Activated B cell treated with CpG ODN at 0.5 μM for 24 hours (primary cell): ENCODE measurements at places on chromosomes 11 and 22.

- no peak for DNase-seq
These were observed 66.1 kb upstream of the THY1 start for GRCh38 chr11:119489087-119489486.

DNA sequence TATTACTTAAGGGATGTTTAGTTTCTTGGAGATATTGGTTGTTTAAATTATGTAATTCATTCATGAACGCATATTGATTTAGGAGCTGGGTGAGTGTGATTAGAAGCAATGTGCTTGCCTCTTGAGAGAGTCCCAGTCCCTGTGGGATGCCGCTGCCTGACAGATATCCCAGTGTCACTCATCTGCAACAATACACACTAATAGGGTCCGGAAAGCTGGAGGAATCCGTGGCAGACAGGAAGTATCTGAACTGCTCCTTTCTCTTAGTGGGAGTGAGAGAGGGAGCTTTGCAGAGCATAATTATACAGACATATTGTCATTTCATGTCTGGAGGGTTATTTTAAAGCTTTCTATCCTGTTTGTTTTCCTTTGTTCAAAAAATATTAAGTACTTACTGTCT, 17.4 kb downstream of the AMOTL1 start:
- no peak for DNase-seq

- peak; percentile 64 for DNase-seq
These were observed 22.1 kb upstream of the RRAS2 start for GRCh38 chr11:14380947-14381561.

DNA sequence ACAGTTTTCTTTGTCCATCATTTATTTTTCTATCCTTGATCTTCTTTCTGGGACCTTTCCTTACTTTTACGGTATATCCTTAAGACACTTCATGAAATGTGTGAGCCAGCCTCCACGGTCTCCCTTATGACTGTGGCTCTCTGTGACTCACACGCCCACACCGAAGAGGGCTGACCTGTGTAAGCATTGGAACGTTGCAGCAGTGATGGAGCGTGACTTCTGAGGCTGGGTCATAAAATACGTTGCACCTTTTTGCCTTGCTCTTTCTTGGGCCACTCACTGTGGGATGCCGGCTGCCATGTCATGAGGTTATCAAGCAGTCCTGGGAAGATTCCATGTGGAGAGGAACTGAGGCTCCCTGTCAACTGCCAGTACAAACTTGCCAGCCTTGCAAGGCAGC, 96.3 kb upstream of the RAB1B start:
- no peak for DNase-seq

DNA sequence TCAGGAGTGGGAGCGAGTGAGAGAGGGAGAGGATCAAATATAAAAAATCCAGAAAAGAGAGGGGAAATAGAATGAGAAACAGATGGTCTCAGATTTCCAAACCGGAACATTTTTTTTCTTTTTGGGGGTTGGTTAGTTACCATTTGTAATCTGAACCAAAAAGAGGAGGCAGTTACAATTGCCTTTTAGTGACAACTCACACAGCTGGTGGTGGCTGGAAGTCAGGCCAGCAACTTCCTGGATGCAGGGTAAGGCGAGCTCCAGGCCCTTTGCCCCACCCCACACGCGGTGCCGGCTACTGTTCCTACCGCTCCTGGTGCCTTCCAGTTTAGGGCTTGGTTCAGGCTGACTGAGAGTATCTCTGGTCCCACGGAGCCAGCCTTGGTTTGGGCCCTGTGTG, 21.0 kb upstream of the UBASH3B start:
- no peak for DNase-seq

- no peak for DNase-seq
These were observed 25.7 kb downstream of the TTC12 start for GRCh38 chr11:113339929-113340589.

- DNase-seq, result no peak
These were observed 15.9 kb downstream of the MOGAT2 start for GRCh38 chr11:75733431-75734107.

DNA sequence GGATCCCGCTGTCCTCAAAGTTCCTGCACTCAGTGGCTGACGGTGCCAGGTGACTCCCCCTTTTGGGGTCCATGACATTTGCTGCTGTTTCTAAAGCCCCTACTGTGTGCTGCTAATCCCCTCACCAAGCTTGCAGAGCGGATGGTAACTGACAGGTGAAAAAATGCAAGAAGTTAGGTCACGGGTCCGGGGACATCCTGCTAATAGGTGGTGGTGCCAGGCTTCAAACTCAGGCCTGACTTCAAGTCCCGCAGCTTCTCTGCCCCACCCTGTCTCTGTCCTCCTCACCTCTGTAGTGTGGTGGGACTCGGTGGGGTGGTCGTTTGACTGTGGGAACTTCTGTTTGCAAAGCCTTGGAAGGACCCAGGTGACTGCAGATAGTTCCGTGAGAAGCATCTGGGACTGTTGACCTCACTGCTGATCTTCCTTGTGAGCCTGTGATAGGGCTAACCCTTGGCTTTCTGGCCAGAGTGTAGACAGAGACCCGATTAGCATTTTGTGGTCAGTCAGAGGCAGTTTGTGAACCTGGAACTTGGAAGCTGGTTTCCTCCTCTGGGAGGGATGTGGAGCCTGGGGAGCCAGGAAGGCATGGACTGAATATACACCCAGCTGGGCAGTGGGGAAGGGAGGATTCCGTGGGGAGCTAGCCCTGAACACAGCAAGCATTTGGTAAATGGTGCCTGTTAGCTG, 115.4 kb upstream of the OR4B1 start:
- DNase-seq, result no peak

- peak; percentile 17 for DNase-seq
These were observed 456 bp downstream of the AAMDC start for GRCh38 chr11:77821349-77821851.

DNA sequence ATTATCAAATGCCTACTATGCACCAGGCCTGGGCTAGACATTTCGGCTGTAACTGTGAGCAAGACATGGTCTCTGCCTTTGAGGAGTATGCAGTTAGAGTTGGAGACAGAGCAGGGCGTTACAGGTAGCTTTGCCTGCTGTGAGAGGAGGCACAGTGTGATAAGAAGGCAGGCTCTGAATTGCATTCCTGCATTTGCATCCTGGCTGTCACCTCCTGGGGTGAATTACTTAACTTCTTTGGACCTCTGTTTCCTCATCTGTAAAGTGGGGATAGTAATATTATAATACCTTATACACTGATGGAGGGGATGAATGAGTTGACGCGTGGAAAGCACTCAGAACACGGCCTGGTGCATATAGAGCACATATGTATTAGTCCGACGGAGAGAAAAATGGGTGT, 118.1 kb upstream of the ARHGAP20 start:
- DNase-seq, result no peak

GRCh38 chr11:47104261-47104950, 72.3 kb downstream of the ARFGAP2 start:
- DNase-seq, result no peak

- DNase-seq, result no peak
These were observed 18.5 kb downstream of the PRR33 start for GRCh38 chr11:1873048-1873812.

GRCh38 chr11:36191941-36192340, 97.3 kb downstream of the COMMD9 start:
- DNase-seq, result no peak
